Smooth muscle cell of the brain vasculature (primary cell): ENCODE measurements at places on chromosomes 3 and 15.

DNA sequence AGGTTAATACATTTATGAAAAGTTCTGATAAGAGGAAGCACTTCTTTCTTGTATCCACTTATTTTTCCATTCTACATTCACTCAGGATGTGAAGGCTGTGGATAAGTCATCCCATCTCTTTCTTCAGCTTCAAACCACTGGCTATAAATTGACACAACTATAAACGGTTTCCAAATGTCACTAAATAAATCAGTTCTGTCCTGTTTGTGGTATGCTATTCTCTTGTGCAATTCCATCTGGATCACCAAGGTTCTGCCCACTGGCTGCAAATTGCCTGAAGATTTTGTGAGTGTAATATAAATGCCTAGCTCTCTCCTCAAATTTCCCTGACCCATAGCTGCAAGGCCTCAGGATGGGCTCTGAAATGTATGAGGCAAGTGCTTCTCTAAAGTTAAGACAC lies 7.1 kb upstream of the LMOD3 start:
- DNase-seq: no peak

GRCh38 chr3:30501526-30501925 lies 104.9 kb upstream of the TGFBR2 start:
- DNase-seq: no peak

- no peak for DNase-seq
These were observed 4.6 kb downstream of the MYH15 start for GRCh38 chr3:108505811-108506210.

- DNase-seq: no peak
These were observed 127.7 kb downstream of the SV2B start for GRCh38 chr15:91227766-91228165.

DNA sequence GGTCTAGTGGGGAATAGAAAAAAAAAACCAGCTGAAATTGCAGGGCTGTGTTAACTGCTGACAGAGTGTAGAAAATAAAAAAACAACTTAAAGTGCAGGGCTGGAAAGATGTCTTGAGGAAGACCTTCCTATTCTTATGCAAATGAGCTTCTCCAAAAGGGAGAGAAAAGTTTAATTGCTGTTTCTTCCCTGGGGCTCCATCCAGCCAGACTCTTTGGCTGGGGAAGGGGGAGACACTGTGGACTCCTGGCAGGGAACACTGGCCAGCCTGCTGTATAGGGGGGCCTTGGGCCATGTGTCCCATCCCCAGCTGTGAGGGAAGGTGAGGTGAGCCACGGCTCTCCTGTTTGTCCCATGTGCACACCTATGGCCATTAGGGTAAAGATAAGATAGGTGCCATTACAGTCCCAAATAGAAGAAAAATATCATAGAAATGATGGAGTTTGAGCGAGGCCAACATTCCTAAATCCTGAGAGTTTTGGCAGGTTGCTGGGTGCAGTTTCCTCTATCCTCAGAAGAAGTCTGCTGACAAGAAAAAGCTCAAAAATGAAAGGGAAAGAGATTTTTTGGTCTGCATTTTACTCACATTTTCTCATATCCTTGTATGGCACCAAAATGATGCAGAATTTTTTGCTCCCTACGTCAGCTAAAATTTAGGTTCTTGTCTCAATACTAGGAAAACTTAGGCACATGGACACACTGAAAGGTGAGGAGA lies 901.7 kb downstream of the PLOD2 start:
- no peak for DNase-seq
